ENCODE measurements at places on chromosomes 4 and X. TPM values are rescaled to one million over a fixed set of nuclear protein-coding genes. Genes with fewer than 3 reads are reported as not detected.

Gene CT47B1
- total RNA-seq, result not detected

Gene SCML1
- total RNA-seq, result 3.3 TPM

Gene MAGEC3
- total RNA-seq, result not detected

Gene BEND4
- under 0.01 TPM for total RNA-seq

Gene PRRG1
- total RNA-seq, result 7.8 TPM

Gene USP17L22
- not detected for total RNA-seq

Gene SERTM2
- total RNA-seq, result not detected

Gene COL25A1
- 7.8 TPM for total RNA-seq

Gene SSX2B
- not detected for total RNA-seq

Gene SERPINA7
- total RNA-seq, result not detected

Gene MPP1
- total RNA-seq, result 14.2 TPM

Gene TEX13D
- total RNA-seq, result not detected

Gene GUCY1B1
- 4.7 TPM for total RNA-seq

Gene SLC10A6
- not detected for total RNA-seq

Gene TMEM35A
- 0.38 TPM for total RNA-seq

Gene FDCSP
- not detected for total RNA-seq

Gene NSG1
- total RNA-seq, result 0.65 TPM

Gene PNMA6F
- not detected for total RNA-seq

Gene XG
- not detected for total RNA-seq

Gene RCHY1
- total RNA-seq, result 19.6 TPM

Gene RS1
- not detected for total RNA-seq

Gene NLGN4X
- 1.0 TPM for total RNA-seq

Gene SHROOM4
- total RNA-seq, result 6.0 TPM

Gene SLC9B1
- not detected for total RNA-seq

Gene SLC6A8
- 53.7 TPM for total RNA-seq

Gene FGD1
- total RNA-seq, result 19.5 TPM

Gene EDNRA
- total RNA-seq, result 15.0 TPM

Gene ARSJ
- total RNA-seq, result 40.2 TPM

Gene ARHGAP36
- total RNA-seq, result not detected

Gene IL1RAPL1
- total RNA-seq, result 0.76 TPM

Gene OTC
- total RNA-seq, result not detected

Gene PCDH19
- 0.13 TPM for total RNA-seq

Gene DMP1
- total RNA-seq, result not detected

Gene ETNPPL
- not detected for total RNA-seq

Gene MYOZ2
- not detected for total RNA-seq

Gene VCX
- total RNA-seq, result not detected

Gene BEX4
- 20.5 TPM for total RNA-seq

Gene ADGRG4
- total RNA-seq, result not detected

Gene ADH1B
- not detected for total RNA-seq

Gene KIAA1210
- total RNA-seq, result not detected

Gene N4BP2
- 4.2 TPM for total RNA-seq

Gene CSAG1
- not detected for total RNA-seq

Data from mesangial cell (primary cell).